SK-N-SH treated with all-trans-retinoic acid at 6 μM for 48 hours (cell line): ENCODE measurements at places on chromosomes 6 and 20.

- ATAC-seq, result no peak
These were observed 7.0 kb upstream of the PRSS35 start for GRCh38 chr6:83505356-83505755.

GRCh38 chr6:83221889-83222479 is 28.8 kb downstream of the RWDD2A start:
- peak; percentile 73 for ATAC-seq

DNA sequence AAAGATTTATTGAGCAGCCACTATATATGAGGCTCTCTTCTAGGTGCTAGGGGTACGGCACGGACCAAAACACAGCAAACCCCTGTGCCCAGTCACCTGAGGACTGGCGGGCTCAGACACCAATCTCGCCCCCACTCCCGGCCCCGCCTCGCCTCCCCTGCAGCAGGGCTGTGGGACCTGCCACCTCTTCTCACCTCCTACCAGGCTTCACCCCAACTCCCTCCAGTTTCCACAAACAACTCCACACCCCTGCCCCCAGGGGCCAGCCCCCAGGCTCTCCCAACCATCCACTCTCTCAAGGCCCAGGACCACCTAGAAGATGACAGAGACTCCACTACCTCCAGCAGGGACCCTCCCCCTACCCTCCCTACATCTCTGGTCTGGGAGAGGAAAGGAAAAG is 6.5 kb downstream of the TFEB start:
- no peak for ATAC-seq

- ATAC-seq, result peak; percentile 49; the same call in 2 of the 3 replicates
These were observed 614.0 kb downstream of the UTRN start for GRCh38 chr6:144899161-144899560.

- ATAC-seq, result no peak
These were observed 174.3 kb upstream of the ID4 start for GRCh38 chr6:19662911-19663310.

DNA sequence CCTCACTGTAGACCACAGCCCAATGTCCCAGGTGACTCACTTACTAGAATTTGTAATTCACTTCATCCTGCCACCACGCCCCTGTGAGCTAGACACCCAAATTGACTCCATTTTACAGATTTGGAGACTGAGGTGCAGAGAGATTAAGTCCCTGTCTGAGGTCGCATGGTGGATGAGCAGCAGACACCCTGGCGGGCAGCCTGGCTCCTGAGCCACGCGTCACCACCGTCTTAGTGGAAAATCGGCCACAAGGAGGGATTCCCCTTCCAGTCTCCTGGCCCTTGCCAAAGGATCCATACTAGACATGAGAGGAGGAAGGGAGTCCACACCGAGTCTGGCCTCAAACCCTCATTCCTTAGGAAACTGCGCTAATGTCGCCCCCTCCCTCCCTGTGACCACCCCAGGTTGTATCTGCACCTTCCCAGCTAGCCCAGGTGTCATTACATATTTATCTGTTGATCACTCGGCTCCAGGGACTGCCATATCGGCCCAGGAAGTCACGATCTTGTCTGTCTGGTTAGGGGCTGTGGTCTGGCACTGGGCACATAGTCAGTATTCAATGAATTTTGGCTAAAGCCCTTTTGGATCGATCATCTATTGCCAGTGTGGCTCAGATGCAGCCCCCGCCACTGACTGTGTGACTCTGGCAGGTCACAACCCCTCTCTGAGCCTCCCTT is 25.7 kb upstream of the PTGIS start:
- peak; percentile 25 for ATAC-seq

DNA sequence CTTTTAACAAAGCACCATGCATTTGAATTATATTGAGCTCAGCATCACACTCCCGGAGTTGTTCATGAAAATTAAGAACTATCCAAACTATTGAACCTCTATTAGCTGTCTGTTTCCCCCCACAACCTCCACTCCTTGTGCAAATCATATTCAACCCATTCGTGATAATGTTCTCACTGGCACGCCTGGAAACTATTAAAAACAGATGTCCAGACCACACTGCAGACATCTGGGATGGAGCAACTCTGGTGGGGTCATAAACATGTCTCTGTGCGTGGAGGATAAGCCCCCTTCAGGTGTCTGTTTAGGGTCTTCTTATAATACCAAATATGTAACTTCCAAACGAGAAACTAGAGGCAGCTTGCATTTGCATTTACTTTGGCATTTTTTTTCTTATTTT is 193.7 kb downstream of the TFAP2A start:
- ATAC-seq, result no peak

GRCh38 chr20:34362502-34363061 is 491 bp upstream of the ITCH start:
- peak; percentile 6 for ATAC-seq

DNA sequence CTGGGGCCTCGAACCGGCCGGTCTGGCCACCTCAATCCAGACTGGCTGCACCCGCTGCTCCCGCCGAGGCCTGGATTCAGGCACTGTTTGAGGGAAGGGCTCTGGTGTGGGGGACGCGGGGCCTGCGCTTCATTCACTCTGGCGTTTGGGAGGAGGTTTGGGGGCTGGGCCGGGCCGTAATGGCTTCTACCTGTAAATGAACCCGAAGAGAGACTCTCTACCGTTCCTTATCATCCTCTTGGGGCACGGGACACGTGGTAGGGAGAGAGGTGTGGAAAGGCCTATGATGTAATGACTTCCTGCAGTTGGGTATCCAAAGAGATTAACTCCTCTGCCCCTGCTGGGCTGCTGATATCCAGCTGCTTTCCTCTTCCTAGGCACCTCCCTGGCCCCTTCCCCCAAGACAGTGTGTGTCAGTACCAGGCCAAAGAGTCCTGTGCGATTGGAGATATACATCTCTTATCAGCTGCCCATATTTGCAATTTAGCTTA is 1.8 kb downstream of the FOXO3 start:
- 0 out of 3 replicates have a peak, but pooled peaks have one; percentile 0 for ATAC-seq

GRCh38 chr6:81242624-81243023 is 509.9 kb downstream of the TENT5A start:
- no peak for ATAC-seq

DNA sequence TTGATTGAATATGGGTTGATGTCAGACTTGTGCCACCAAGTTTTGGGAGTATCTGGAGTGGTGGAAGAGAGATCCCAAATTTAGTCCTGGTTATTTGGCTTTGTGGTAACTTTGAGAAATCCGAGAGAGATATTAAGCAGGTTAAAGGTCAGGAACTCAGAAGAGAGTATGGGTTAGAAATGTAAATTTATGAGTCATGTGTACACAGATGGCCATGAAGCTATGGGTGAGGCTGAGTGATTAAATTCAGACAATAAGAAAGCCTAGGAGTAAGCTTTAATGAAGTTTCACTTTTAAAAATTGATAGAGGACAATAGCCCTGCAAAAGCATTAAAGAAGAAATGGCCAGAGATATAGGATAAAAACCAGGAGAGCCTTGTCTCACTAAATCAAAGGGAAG is 14.3 kb downstream of the RIMS1 start:
- ATAC-seq, result no peak

DNA sequence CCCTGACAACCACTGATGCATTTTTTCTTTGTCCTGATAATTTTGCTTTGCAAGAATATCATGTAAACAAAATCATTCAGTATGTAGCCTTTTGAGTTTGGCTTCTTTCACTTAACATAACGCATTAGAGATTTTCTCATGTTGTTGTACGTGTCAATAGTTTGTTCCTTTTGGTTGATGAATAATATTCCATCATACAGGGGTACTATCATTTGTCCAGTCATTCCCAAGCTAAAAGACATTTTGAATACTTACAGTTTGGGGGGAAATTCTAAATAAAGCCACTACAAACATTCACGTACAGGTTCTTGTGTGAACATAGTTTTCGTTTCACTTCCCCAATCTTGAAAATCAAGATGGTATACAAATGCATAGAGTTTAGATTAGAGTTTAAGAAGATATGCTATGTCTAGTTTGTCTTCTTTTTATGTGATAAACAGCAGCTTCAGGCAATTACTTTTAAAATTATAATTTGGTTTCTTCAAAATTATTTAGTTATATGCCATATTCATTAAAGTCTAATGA is 5.2 kb downstream of the HAO1 start:
- ATAC-seq, result no peak

GRCh38 chr20:1844325-1845162 is 50.7 kb upstream of the SIRPA start:
- ATAC-seq, result peak; percentile 63

DNA sequence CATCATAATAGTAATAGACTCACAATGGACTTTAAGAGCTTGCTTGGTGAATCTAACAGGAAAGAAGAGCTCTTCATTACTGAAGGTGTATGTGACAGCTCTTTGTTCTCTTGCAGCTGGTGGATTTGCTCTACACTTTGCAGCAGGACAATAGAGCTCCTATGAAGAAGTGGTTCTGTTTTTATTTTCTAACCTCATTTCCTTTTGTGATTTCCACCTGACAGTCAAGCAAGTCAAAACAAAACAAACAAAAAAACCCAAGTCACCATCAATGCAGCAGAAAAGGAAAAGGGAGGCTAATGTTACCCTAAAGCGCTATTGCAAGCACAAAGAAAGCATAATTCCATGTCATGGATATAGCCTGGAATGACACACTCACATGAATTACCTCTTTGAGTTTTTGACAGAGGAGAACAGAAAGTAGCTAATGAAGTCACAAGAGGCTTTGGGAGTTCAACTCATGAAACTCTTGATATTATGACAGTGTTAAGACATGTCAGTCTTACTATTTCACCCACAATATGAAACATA is 1188.1 kb downstream of the EPHA7 start:
- ATAC-seq, result no peak

DNA sequence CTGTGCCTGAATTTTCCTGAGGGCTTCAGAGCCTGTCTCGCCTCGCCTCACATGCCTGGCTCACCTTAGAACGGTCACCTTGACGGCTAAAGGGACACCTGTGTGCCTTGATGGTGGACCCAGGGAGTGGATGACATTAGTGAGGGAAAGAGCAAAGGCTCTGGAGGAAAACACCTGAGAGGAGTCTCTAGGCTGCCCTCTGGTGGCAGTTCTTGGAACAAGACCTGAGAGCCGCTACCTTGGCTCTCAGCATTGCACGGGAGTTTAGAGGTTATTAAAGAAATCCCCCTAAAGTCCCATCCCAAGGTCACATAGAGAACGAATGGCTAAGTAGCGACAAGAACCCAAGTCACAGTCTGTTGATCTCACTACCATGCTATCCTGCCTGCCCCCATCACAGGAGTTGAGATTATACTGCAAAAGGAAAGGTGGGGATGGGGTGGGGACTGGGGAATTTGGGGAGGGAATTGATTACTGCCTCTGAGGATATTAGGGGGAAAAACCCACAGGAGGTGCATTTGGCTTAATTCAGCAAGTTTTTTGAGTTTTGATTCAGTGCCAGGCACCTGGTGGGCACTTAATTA is 7.9 kb upstream of the CDSN start:
- ATAC-seq, result peak; percentile 63

DNA sequence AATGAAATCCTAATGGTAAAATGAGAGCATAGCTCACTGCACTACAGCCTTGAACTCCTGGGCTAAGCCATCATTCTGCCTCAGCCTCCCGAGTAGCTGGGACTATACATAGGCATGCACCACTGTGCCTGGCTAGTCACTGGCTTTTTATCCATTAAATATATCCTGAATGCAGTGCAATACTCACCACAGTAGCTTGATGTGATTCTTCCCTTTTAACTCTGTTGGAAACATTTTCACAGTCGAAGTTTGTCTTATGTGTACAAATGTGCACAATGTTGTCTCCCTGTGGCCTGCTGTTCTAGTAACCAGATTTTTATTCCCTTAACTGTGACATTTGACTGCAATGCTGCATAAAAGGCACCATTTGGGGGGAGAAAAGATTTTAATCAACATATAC is 56.7 kb downstream of the TRMT6 start:
- no peak for ATAC-seq
